ENCODE measurements at places on chromosomes 6 and 20. TPM values are rescaled to one million over a fixed set of nuclear protein-coding genes. Genes with fewer than 3 reads are reported as not detected.

WFDC12 gene
- total RNA-seq = not detected

HMGCLL1 gene
- 0.51 TPM for total RNA-seq

MACROD2 gene
- 1.0 TPM for total RNA-seq

OPRL1 gene
- 2.6 TPM for total RNA-seq

GTSF1L gene
- not detected for total RNA-seq

KHDRBS2 gene
- total RNA-seq = not detected

PBOV1 gene
- not detected for total RNA-seq

TFAP2D gene
- not detected for total RNA-seq

RAD21L1 gene
- not detected for total RNA-seq

TNNC2 gene
- total RNA-seq = 1.3 TPM

MAP3K7 gene
- 29.8 TPM for total RNA-seq

PTPRT gene
- total RNA-seq = not detected

SLC35D3 gene
- total RNA-seq = not detected

GRCh38 chr20:23205211-23205610, 119.1 kb upstream of the CD93 start:
- DNase-seq = no peak

DNA sequence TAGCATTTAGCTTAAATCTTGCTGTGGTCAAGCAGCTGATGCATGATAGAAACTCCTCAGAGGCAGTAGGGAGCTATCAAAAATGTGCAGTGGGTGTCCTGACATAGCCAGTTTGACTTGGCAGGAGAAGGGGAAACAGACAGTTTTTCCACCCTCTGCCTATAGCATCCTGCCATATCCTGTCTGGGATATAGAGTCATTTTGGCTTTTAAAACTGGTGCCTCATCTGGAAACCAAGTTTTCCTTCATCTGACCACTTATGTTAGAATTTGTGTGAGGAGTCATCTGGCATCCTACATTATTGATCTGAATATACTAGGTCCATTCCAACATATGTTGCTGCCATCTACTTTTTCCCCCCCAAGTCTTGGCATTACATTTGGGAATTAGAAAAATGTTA, 284.1 kb downstream of the CD109 start:
- no peak for DNase-seq

DNA sequence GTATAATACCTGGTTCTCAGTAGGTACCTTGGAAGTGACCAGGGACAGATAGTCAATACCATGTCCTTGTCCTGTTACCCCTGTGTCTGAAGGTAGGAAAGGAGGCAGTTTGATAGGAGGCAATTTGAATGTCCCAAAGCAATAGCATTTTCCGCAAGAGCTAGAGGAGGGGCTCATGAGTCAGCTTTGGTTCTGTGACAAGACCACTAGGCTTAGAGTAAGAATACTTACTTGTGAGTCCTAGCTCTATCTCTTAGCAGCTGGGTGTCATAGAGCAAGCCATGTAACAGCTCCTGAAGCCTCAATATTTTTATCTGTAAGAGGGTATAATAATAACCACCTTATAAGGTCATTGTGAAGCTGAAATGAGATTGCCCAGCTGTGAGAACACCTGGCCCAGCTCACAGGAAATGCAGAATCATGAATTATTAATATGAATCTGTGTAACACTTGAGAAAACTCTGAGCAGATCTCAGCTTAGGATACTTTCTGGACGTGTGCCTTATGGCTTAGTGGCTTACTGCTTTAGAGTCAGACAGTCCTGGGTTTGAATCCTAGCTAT, 58.6 kb downstream of the DAAM2 start:
- DNase-seq = peak; percentile 19

GRCh38 chr6:39451831-39452230, 129.3 kb upstream of the KCNK16 start:
- DNase-seq = no peak

- DNase-seq = no peak
Measured at GRCh38 chr20:50717974-50718761, 13.2 kb upstream of the PARD6B start.

DNA sequence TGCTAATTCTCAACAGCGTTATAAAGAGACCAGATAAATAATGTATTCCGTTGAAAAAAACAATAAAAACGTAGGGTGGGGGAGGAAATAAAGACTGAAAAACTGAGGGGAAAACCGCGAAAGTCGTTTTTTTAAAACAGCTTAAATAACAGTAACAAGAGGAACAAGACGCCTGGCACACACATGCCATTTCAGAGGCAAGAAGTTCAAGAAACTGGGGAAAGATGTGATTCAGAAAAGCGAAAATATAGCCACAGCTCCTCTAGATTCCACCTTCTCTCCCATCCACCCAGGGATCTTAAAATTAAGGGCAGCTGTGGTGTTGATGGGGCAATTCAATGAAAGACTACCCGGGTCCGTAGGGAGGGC, 1.3 kb downstream of the EPB41L2 start:
- DNase-seq = no peak

DNA sequence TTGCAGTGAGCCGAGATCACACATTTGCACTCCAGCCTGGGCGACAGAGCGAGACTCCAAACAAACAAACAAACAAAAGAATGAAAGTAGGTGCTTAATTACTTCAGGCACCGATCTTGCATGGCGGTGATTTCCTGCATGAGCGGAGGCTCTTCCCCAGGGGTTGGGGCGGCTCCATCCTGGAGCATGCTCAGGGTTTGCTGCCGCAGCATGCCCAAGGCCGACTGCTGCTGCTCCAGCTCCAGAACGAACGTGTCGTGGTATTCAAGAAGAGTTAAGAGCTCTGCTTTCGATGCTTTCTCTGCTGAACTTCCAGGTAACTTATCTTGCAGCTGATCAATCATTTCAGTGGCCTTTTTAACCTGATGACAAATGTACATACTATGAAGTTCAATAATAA, 313.8 kb downstream of the SYNE1 start:
- no peak for DNase-seq

DNA sequence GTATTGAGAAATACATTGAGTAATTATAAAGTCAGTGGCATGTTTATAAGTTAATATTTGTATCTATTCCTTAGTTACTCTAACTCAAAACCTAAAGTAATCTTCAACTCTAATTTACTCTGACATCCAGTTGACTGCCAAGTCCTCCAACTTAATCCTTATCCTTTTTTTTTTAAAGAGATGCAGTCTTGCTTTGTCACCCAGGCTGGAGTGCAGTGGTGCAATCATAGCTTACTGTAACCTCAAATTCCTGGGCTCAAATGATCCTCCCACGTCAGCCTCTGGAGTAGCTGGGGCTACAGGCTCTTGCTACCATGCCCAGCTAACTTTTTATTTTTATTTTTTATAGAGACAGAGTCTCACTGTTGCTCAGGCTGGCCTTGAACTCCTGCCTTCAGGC, 24.4 kb downstream of the PTPN1 start:
- DNase-seq = peak; percentile 89

GRCh38 chr20:12171923-12172524, 254.3 kb downstream of the BTBD3 start:
- DNase-seq = peak; percentile 93

DNA sequence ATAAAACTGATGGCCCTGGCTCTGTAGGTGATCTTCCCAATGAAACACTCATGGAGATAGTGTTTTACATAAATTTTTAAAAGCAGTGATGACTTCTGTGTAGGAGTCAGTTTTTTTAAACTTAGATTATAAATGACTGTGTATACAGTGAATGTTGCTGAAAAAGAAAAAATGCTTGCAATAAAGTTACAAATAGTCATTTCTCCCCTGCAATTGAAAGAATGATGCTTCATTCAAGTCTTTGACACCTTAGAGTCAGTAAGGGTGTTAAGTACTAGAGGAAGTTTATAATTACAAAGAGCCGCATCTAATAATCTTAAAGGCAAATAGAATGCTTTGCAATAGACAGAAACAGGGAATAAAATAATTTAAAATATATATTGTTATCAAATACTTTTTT, 27.6 kb downstream of the ZNF292 start:
- no peak for DNase-seq

DNA sequence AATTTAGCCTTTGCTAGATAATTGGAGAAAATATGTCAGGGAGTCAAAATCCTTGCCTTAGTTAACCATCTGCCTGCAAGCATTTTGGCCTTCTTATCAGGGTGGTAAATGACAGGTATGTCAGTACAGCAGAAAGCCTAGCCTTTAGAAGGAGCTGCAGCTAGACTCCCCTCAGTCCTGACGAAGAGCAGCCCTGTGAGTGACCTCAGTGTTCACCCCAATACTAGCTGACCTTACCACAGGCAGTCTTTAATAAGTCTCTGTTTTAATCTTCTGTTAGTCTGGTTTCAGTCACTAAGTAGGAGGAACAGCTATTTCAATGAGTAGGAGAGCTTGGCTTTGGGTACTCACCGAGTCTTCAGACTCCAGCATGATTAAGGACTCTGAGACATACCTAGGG, 340.0 kb upstream of the FLRT3 start:
- DNase-seq = no peak

DNA sequence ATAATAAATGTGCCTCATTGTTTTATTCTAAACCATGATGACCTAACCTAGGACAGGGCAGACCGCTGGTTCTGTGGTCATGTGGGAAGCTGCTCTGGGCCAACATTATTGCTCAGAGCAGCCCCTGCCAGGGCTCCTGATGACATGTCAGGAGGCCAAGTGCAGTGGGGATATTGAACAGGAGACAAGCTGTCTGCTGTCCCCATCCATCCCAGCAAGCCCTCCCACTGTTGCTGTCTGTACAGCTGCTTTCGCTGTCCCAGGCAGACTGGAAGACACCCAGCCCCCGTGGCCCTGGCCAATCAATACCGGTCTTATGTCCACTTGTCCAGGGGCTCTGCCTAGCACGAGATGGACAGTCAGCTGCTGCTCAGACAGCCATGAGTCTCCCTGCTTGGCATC, 43.2 kb upstream of the FNDC1 start:
- DNase-seq = no peak

DNA sequence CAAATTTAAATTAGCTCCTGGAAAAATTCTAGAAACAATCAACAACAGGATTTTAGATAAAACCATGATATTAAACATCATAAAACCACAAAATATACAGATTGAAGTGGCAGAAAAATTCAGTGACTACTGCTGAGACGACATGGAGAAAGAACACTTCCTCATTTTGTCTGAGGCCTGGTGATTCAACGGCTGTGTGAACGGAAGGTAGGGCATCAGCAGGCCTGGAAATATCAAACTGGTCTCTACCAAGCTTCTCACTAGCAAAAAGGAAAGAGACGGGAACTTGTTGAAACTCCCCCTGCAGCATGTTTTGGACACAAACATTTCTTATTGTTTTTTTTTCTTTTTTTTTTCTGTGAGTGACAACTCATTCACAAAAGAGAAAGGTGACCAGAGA, 58.0 kb upstream of the AHI1 start:
- no peak for DNase-seq

DNA sequence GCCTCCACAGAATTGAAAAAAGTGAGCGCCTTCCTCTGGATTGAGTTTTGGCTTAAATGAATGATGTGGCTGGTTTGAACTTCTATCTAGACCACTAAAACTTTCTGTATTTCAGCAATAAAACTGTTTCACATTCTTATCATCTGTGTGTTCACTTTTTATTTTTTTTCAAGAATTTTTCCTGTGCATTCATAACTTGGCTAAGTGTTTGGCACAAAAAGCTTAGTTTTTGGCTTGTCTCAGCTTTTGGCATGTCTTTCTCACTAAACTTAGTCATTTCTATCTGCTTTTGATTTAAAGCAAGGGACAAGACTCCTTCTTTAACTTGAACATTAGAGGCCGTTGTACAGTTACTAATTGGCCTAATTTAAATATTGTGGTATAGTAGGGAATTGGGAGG, 1015.1 kb downstream of the EPHA7 start:
- DNase-seq = no peak

DNA sequence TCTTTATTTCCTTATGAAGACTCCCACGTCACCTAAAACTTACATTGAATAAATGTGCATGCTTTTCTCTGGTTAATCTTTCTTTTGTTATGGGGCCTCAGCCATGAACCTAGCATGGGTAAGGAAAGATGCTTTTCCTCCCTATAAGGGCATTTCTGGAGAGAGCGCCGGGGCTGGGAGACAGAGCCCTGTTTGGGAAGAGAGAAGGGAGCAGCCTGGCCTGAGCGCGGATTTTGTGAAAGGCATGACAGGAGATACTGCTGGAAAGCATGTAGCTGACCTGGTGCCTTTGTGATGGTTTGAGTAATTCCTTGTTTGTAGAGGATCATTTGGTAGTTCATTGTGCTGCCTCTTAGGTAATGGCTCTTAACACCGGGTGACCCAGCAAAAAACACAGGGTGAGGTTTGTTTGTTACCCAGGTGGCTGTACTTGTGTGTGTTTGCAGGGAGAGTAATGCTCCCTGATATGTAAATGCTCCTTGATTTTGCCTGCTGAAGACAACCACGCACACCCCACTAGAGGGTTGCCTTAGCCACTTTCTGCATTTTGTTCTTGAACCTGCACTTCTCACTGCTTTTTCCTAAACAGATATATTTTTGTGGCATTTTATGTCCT, 59.2 kb downstream of the ANKRD6 start:
- no peak for DNase-seq

GRCh38 chr20:33177866-33178265, 9.9 kb downstream of the BPIFA2 start:
- no peak for DNase-seq

- no peak for DNase-seq
Measured at GRCh38 chr6:160110586-160111123, 11.0 kb upstream of the SLC22A1 start.

DNA sequence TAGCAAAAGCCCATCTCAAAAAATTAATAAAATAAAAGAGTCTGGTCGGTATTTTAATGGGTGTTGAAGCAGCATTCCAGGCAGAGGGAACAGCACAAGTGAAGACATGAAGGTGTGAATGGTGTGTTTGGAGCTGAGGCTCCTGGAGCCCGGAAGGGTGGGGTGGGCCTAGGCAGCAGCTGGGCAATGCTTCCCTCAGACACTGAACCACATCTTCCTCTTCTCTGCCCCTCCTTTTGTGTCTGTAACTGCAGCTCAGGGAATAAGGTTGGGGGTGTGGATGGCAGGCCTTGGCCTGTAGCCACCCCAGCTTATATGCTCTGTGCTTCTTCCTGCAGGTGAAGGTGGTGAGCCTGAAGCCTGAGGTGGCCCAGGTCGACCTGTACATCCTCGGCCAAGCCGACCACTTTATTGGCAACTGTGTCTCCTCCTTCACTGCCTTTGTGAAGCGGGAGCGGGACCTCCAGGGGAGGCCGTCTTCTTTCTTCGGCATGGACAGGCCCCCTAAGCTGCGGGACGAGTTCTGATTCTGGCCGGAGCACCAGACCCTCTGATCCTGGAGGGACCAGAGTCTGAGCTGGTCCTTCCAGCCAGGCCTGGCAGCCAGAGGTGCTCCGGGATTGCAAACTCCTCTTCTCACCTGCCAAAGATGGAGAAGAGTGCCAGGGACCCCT, 26.6 kb downstream of the POFUT1 start:
- no peak for DNase-seq

DNA sequence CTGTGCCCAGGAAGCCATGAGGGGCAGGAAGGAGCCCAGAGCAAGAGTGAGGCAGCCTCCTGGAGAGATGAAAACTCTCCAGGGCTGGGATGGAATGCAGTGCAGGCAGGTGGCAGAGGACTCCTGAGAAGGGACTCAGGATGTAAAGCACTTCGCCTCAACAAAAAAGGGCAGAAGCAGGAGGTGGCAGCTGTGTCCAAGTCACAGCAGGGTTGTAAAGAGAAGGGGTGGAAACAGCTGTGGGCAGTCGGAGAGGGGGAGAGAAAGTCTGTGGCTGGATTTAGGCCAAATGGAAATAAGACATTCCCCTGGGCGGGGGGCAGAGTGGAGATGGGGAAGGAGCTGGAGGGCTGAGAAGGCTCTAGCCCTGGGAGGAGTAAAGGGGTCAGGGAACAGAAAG, 34.9 kb downstream of the CYP21A2 start:
- no peak for DNase-seq
